ENCODE measurements at places on chromosomes 6 and 20.

- no peak overlapping the region for H3K4me3 ChIP-seq
- H3K27ac ChIP-seq, result no peak overlapping the region
- H3K4me1 ChIP-seq, result no peaks in the 10 kb centered on the region
- no peaks in the 10 kb centered on the region for H3K36me3 ChIP-seq
Observed at GRCh38 chr6:124741341-124741740, 220.9 kb upstream of the RNF217 start.

DNA sequence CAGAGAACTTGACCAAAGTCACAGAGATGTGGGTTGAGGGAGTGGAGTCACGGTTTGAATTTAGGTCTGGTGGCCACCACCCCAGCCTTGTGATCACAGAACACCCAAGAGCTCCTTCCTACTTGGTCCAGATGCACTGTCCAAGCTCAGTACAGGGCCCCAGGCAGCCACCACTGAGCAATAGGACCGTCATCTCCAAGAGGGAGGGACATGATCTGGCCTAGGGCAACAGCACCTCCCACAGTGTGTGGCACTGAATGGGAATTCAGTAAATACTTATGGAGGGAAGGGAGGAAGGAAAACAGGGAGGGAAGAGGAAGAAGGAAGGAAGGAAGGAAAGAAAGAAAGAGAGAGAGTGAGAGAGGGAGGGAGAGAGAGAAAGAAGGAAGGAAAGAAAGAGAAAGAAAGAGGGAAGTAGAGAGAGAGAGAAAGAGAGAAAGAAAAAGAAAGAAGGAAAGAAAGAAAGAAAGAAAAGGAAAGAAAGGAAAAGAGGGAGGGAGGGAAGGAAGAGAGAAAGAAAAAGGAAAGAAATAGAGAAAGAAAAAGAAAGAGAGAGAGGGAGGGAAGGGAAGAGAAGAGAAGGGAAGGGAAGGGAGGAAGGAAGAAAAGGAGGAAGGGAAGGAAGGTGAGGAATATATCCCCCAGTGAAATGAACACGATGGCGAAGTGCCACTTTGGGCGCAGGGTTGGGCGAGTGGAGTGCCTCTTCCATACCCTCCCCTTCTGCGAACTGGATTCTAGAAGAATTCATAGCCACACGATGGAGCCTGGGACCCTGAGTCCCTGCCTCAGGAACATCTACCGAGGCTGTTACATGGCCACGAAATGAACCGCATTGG lies 243.7 kb downstream of the TFAP2C start:
- H3K4me3 ChIP-seq, result no peak overlapping the region
- H3K27ac ChIP-seq, result no peak overlapping the region
- DNase-seq, result no peak
- no peaks in the 10 kb centered on the region for H3K36me3 ChIP-seq

- no peaks in the 10 kb centered on the region for H3K36me3 ChIP-seq
- H3K4me1 ChIP-seq, result peaks cover 12% of the 10 kb centered on the region
- peaks cover 32% of the 10 kb centered on the region for H3K27me3 ChIP-seq
- no peak overlapping the region for H3K4me3 ChIP-seq
- no peak for DNase-seq
Observed at GRCh38 chr6:14510038-14510437, 392.5 kb downstream of the CD83 start.

DNA sequence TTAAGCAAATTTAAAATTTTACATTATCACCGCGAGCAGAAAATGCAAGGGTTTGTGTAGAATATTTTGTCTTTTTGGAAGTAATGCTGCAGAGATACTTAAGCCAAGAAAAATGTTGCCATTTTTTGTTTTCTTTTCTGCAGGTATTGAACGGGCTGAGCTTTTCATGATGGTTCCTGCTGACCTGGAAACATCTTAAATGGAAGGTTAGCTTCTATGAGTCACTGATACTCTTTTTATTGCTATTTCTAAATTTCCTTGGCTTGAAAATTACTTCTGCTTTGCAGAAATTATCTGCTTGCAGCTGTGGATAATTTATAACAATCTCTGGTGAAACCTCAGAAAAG lies 12.7 kb downstream of the SYTL3 start:
- DNase-seq, result no peak
- H3K27ac ChIP-seq, result peak overlapping the region; percentile 82

DNA sequence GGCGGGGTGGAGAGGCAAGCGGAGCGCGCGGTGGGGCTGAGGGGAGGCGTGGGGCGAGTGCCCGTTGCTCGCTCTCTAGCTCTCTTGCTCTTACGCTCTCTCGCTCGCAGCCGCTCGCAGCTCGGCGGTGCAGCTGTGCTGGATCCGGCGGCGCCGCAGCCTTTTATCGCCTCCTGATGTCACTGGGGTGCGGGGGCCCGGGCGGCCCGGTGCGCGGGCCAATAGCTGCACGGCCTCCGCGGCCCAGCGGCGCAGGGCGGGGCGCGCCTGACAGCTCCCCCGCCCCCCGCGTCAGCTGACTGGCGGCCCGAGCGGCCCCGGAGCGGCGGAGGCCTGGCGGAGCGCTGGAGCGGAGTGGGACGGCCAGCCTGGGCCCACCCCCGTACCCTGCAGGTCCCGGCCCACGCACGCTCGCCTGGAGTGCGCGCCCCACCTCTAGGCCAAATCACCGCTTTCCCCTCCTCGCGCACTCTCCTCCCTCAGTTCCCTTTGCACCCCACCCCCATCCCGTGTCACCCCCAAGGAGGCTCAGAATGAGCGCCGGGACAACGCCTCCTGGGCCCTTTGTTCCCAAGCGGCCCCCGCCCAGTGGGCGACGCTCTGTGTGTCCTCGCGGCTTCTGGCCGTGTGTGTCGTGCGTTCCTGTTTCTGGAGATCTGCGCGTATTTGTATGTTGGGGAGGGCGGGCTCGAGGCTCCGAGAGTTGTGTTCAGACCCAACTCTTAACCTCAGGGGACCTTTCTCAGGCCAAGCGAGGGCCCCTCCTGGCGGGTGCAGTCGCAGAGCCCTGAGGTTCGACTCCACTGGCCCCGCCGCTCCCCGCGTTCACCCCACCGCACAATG lies at the start of gene MAFB:
TSS of gene MAFB (minus strand) at position 137 of the 843 bp plus-strand sequence. CDS start 386 bp downstream, outside the sequence.
- H3K27me3 ChIP-seq, result peaks cover 97% of the 10 kb centered on the region
- peak; percentile 60 for DNase-seq
- H3K27ac ChIP-seq, result peak within 1 kb of the TSS; percentile 67
- H3K4me1 ChIP-seq, result peaks cover 17% of the 10 kb centered on the region
- peak within 1 kb of the TSS; percentile 61 for H3K4me3 ChIP-seq

GRCh38 chr20:47454298-47455132 lies 47.2 kb upstream of the NCOA3 start:
- no peak overlapping the region for H3K4me3 ChIP-seq
- peaks cover 48% of the 10 kb centered on the region for H3K4me1 ChIP-seq
- H3K27me3 ChIP-seq, result no peaks in the 10 kb centered on the region
- no peak overlapping the region for H3K27ac ChIP-seq

GRCh38 chr6:4616311-4616710 lies 159.9 kb upstream of the CDYL start:
- H3K4me3 ChIP-seq, result no peak overlapping the region
- no peaks in the 10 kb centered on the region for H3K36me3 ChIP-seq
- no peak for DNase-seq
- peaks cover 7% of the 10 kb centered on the region for H3K27me3 ChIP-seq

DNA sequence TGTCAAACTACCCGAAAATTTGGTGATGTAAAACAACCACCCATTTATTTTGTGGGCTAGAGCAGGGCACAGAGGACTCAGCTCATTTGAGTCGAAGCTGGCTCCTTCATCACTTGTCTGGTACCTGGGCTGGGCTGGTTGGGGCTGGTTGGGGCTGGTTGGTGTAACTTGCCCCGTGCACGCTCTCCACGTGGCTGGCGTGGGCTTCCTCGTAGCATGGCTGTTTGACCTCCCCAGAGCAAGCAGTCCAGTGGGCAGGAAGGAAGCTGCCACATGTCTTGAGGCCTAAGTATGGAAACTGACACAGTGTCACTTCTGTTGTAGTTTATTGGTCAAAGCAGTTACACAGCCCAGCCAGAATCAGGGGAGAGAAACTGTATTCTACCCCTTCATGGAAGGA lies 27.1 kb downstream of the BCAS4 start:
- H3K4me1 ChIP-seq, result peaks cover 33% of the 10 kb centered on the region
- H3K4me3 ChIP-seq, result no peak overlapping the region
- H3K27ac ChIP-seq, result no peak overlapping the region

- DNase-seq, result no peak
- no peaks in the 10 kb centered on the region for H3K4me1 ChIP-seq
- no peak overlapping the region for H3K4me3 ChIP-seq
Observed at GRCh38 chr20:8646033-8646441, 422.9 kb upstream of the PLCB4 start.

DNA sequence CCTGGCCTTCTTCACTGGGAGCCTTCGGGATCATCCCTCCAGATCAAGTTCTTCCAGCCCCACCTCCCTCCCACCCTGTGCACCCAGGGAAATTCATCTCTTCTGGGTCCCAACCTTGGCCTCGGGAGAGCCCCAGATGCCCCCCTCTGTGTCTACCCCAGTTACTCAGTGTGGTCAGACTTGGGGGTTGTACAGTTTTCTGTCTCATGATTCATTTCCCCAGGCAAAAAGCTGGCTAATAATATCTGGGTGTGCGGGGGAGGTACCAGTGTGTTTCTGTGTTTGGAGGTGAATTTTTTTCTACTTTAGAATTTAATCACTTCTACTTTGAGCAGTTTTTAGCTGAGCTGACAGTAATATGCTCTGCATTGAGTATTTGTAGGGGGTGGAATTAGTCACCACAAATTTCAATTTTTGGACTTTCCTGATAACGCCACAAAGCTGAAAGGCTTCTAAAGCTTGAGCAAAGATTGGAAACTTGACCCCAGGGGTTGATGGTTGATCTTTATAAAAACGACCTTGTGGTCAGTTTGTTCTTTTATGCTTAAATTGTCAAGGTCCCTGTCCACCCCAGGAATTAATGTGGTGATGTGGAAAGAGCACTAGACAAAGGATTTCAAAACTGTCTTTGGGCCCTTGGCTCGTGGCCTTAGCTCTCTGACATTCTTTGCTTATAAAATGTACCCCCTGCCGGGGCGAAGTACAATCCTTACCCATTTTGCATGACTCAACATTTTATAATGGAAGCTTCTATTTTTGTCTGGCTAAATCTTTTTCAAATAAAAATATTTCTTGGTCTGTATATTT lies 284.7 kb upstream of the TAB2 start:
- peak overlapping the region; percentile 87 for H3K27ac ChIP-seq
- H3K36me3 ChIP-seq, result peaks cover 3% of the 10 kb centered on the region
- peak; percentile 35 for DNase-seq
- H3K4me3 ChIP-seq, result peak overlapping the region; percentile 51
- H3K4me1 ChIP-seq, result peaks cover 70% of the 10 kb centered on the region

GRCh38 chr6:69719602-69720193 lies 77.1 kb downstream of the LMBRD1 start:
- peaks cover 30% of the 10 kb centered on the region for H3K36me3 ChIP-seq
- H3K4me1 ChIP-seq, result no peaks in the 10 kb centered on the region
- DNase-seq, result peak; percentile 21
- no peak overlapping the region for H3K27ac ChIP-seq
- no peaks in the 10 kb centered on the region for H3K27me3 ChIP-seq
- H3K4me3 ChIP-seq, result no peak overlapping the region

DNA sequence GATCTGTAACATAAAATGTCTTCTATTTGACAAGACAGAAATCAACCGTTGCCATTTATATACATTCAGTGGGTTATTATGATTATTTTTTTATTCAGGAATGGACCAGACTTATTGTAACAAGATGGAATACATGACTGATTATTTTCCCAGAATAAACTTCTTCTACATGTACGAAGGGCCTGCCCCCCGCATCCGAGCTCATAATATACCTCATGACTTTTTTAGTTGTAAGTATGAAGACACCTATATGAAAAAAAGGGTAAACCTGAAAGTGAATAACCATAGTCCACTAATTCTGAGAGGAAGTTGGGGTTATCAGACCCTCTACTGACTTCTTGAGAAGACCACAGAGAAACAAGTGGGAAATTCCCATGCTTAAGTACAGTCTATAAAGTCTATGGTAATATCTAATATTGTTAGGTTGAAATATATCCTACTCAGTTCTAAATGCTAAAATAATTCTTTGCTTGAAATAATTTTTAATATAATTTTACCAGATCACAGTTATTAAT lies 15.9 kb downstream of the OR2A4 start:
- H3K27ac ChIP-seq, result no peak overlapping the region
- H3K4me3 ChIP-seq, result no peak overlapping the region
- no peaks in the 10 kb centered on the region for H3K4me1 ChIP-seq
- DNase-seq, result no peak
- H3K27me3 ChIP-seq, result no peaks in the 10 kb centered on the region
- H3K36me3 ChIP-seq, result no peaks in the 10 kb centered on the region

DNA sequence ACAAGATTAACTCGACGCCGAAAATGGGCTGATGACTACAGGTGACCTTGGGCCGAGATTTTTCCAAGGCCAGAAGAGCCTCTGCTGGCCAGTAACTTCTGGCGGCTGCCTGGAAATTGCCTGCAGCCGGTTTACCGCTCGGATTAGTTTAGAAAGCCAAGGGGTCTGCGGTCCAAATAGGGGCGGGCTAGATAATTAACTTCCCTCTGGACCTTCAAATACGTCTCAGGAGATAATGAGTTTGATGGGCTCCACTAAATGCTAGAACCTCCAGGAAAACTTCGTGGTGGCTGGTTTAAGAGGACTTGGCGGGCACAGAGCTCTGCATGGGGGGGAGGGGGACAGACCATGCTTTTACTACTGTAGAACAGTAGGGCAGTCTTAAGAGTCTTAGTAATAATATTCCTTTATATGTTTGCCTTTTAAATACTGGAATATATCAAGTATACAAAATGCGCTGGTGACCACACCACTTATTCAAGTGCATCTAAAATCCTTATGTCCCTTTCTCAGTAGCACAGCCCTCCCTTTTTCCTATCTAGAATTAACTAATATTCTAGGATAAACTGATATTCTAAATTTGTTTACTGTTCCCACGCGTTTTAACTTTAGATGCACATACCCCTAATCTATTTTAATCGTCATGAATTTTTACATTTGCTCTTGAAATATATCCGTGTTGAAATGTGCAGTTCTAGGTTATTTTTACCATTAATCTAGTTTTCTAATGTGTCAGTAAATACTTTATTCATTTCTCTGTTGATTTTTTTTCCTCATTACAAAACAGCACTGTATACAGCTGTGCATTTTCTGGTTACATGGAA lies 107.5 kb upstream of the PRSS16 start:
- peak; percentile 40 for DNase-seq
- peak overlapping the region; percentile 99 for H3K27ac ChIP-seq
- H3K4me1 ChIP-seq, result peaks cover 68% of the 10 kb centered on the region
- peaks cover 27% of the 10 kb centered on the region for H3K36me3 ChIP-seq
- no peaks in the 10 kb centered on the region for H3K27me3 ChIP-seq

DNA sequence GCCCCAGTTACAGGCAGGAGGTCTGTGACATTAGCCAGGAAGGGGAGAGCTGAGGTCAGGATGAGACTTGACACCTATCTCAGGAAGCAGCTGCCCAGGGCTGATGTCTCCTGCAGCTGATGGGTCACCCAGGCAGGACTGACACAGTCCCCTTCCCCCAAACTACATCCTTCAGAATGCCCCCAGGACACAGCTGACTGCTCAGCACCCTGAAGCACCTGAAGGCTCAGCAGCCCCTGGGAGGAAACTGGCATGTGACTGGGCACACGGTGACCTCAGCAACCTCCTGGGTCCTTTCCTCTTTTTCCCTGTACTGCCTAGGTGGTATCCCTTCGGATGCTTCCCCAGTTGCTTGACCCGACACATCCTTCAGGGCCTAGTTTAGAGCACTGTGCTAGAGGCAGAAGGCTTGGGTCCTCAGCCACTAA lies 1.9 kb downstream of the SDC4 start:
- peaks cover 2% of the 10 kb centered on the region for H3K36me3 ChIP-seq
- no peak overlapping the region for H3K4me3 ChIP-seq
- peaks cover 22% of the 10 kb centered on the region for H3K4me1 ChIP-seq
- peaks cover 38% of the 10 kb centered on the region for H3K27me3 ChIP-seq
- no peak overlapping the region for H3K27ac ChIP-seq
- DNase-seq, result no peak
